Stimulated activated CD8-positive, alpha-beta memory T cell treated with anti-CD3 and anti-CD28 coated beads, Interleukin-4, amount 100 ng/mL, for 1 hour (primary cell): ENCODE measurements at places on chromosomes 7 and 10.

GRCh38 chr7:2465928-2466327, 10.3 kb downstream of the GRIFIN start:
- DNase-seq: no peak

DNA sequence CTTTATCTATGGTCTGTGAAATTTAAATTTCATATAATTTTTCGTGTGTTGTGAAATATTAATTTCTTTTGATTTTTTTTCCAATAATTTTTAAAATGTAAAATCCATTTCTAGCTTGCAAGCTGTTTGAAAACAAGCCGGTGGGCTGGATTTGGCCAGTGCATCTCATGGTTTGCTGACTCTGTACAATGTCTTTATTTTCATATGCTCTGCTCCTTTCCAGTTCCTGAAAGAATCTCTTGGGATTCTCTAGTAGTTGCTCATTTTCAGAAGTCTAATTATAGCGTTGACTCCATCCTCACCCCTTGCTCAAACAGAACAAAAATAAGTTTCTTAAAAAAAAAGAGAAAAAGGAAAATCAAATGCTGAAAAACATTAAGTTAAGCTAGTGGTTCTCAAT, 21.4 kb downstream of the UBN2 start:
- no peak for DNase-seq

DNA sequence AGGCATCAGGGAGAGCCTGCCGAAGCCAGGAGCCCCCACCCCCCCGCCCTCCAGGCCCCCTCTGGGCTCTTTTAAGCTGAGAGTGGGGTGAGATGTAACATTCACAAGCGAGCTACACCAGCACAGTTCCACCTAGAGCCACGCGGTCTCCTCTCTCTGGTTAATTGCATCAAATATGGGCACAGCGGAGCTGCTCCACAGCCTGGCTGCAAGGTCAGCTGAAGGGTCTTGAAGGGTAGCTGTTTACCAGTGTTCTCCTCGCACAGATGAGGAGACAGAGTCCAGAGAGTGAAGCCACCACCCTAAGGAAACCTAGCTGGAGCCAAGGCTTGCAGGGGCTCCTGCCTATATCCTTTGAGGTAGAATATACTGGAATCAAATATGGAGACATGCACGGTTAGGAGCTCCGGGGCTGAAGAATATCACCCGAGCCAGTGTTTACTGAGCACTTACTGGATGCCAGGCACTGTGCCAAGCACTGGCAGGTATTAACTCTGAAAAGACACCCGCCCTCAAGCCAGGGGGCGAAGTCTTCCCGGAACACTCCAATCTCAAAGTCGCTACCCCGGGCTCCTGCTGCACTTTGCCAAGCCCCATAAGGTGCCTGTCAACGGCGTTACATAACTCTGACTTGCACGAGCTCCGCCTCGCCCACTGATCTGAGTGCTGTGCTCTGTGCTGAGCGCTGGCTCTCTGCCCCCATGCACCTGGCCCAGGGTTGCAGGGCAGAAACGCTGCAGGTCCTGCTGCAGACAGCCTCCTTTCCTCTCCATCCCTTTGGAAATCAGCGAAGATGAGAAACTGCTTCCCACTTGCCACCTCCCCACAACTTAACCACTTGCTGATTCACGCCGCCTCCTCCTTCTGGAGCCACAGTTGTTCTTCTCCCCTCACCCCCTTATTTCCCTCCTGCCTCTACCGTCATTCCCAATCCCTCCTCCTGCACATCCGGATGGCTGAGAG, 5.4 kb downstream of the CHST15 start:
- DNase-seq: no peak

DNA sequence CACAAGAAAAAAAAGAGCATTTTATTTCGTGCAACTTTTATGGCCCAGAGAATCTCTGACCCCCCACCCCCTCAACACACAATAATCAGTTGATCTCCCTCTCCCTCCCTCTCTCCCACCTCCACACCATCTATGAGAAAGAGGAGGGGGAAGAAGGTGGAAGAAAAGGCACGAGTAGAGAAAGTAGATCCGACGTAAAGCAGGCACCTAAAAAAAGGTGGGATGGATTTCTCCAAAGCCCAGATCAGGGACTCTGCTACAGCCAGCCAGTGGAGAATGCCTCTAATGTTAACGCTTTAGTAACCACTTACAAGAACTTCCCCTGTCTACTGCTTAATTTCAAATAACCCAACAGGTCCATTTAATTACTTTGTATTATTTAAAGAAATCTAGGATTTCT, 24.4 kb downstream of the KMT2C start:
- no peak for DNase-seq

DNA sequence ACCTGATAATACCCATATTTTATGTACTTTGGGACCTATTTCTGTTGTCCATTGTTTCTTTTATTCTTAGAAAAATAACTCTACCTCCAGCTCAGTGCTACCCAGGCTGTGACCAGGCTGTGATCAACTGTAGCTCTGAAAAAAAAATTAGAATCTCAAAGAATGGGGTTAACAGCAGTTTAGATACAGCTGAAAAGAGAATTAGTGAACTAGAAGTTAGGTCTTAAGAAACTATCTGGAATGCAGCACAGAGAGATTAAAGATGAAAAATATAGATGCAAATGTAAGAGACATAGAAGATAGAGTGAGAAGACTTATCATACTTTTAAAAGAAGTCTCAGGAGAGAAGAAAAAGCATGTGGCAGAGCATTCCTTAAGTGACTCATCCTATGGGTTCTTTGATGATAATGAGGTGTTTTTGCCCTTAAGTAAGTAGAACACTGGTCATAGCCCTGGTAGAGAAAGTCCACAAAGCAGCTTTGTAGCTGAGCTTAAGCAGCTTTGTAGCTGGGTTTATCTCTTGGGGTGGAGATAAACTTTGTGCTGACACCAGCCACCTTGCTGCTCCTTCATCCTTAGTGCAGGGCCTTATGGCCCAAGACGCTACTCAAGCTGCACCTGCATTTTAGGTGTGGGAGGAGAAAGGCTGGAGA, 27.3 kb upstream of the SFRP5 start:
- no peak for DNase-seq

GRCh38 chr10:119313644-119314043, 106.3 kb downstream of the GRK5 start:
- DNase-seq: no peak

DNA sequence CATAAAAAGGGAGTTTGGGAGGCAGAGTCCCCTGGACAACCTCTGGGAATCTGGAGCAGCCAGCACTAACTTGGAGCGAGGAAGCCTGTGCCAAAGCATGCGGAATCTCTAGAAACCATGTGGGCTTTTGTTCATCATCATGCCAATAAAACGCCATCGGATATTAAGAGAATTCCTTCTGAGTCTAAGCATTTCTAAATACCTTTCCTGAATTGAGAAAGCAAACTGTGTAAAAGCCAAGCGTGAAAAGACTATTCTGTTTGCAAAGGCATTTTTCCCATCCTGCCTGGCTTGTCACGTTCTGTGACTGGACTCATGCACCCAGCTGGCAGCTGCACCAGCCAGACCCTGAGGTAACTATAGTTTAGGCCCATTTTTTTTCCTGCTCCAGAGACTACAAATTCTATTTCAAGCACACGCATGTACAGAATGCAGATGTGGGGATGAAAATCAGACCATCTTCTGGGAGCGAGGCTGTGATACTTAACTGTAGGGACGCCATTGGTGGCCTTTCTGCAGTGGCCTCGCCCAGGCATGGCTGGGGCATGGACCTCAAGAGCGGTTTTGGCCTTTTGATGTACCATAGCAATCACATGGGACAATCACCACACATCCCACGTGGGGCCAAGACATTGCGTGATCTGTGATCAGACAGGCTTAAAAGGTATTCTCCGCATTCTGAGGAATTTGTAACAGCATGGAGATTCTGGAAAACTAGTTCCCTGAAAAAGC, 218.9 kb downstream of the KIAA1217 start:
- no peak for DNase-seq

GRCh38 chr10:132546567-132547420, 9.2 kb downstream of the INPP5A start:
- DNase-seq: no peak

DNA sequence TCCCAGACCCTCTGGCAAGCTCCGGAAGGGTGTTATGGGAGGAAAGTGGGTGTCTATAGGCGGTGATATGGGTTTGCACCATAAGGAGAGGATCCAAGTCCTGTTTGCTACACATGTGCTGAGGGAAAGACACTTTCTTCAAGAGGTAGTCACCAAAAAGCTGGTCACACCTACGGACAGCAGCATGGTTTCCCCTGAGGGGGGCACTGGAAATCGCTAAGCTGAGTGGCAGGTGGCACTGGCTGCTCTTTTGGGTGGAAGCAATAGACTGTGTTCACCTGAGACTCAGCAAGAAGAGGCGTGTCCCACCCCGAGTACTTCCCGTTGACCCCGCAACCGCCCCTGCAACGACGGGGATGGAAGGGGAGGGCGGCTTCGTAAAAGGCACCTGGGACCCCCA, 1.8 kb upstream of the FOXI2 start:
- no peak for DNase-seq

DNA sequence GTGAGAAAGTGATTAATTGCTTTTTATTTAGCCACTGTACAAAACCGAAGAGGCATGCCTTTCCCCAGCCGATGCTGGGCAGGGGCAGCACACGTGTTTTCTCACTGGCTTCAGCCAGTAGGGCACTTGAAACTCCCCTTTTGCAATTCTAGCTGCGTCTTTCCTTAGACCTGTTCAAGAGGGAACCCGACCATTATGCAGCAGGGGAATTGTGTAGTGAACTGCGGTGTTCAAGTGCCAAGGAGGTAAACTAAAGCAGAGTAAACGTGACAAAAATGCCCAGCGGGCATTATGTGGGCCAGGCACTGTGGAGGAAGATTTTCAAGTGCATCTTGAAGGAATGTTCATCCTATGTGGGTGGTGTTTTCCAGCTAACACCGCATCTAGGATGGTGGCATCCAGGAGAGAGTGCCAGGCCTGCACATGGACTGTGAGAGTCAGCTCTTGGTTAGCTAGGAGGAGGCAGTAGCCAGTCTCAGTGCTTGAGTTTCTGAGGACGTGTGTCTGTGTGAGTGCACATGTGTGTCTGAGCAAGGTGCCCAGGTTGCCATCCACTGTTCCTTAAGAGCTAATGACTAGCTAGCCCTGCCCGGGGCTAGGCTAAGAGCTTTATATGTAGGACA, 3.3 kb downstream of the WIPF3 start:
- DNase-seq: no peak

DNA sequence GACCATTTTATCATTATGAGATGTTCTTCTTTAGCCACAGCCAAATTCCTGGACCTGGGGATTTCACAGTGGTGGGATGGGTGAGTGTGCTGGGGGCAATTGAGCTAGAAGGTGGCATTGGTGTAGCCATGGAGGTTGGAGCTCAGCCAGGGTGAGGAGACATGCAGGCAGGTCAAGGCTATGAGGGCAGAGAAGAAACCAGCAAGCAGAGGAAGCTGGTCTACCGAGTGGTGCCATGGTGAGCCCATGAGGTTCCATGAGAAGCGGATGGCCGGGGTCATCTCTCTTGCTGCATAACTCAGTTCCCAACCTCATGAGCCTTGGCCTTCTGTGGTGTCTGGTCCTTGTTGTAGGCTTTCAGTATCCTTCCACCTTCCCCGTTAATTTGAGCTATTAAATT, 91.4 kb downstream of the CARD11 start:
- no peak for DNase-seq

DNA sequence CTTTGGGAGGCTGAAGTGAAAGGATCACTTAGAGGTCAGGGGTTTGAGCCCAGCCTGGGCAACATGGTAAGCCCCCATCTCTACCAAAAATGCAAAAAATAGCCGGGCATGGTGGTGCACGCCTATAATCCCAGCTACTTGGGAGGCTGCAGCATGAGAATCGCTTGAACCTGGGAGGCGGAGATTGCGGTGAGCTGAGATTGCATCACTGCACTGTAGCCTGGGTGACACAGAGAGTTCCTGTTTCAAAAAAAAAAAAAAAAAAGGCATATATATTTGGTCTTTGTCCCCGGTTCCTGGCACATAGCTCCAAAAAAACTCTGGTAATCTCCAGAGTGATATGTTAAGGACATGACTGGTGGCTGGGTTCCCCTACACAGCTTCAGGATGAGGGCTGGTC, 147.3 kb downstream of the SEC23IP start:
- DNase-seq: no peak

GRCh38 chr10:110395350-110396283, 90.9 kb upstream of the SMNDC1 start:
- no peak for DNase-seq

GRCh38 chr10:19546224-19546623, 270.0 kb upstream of the PLXDC2 start:
- no peak for DNase-seq

DNA sequence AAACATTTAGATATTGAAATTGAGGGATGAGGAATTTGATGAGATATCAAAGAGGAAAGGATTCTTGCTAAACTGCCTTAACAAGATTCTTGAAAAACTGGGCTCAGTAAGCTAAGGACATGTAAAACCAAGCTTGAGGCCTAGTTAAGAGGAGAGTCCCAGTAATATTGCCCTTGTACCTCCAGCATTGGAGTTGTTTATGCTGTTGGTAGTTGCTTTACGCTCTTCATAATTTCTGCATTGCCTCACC, 156.1 kb upstream of the TRIM24 start:
- DNase-seq: no peak

GRCh38 chr10:101559596-101560297, 28.3 kb downstream of the POLL start:
- no peak for DNase-seq

- DNase-seq: no peak
Measured at GRCh38 chr7:46705386-46706255, 784.5 kb upstream of the IGFBP3 start.

DNA sequence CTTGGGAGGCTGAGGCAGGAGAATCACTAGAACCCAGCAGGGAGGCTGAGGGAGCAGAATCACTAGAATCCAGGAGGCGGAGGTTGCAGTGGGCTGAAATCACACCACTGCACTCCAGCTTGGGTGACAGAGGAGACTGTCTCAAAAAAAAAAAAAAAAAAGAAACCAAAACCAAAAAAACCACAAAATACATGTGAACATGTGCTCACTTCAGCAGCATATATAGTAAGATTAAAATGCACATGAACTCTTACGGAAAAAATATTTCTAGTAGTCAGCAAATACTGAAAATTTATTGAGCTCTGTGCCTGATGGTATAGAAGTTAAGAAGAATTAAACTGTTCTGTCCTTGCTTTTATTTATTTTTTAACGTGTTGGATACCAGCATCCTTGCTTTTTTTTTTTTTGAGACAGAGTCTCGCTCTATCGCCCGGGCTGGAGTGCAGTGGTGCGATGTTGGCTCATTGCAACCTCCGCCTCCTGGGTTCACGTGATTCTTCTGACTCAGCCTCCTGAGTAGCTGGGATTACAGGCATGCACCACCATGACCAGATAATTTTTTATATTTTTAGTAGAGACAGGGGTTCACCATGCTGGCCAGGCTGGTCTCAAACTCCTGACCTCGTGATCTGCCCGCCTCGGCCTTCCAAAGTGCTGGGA, 9.6 kb upstream of the ZNF487 start:
- no peak for DNase-seq
